Activated CD8-positive, alpha-beta T cell treated with anti-CD3 and anti-CD28 coated beads, Interleukin-2, amount 10 ng/mL, durations not matched to agents 7 days and 5 days (primary cell): ENCODE measurements at places on chromosomes 7 and 10.

DNA sequence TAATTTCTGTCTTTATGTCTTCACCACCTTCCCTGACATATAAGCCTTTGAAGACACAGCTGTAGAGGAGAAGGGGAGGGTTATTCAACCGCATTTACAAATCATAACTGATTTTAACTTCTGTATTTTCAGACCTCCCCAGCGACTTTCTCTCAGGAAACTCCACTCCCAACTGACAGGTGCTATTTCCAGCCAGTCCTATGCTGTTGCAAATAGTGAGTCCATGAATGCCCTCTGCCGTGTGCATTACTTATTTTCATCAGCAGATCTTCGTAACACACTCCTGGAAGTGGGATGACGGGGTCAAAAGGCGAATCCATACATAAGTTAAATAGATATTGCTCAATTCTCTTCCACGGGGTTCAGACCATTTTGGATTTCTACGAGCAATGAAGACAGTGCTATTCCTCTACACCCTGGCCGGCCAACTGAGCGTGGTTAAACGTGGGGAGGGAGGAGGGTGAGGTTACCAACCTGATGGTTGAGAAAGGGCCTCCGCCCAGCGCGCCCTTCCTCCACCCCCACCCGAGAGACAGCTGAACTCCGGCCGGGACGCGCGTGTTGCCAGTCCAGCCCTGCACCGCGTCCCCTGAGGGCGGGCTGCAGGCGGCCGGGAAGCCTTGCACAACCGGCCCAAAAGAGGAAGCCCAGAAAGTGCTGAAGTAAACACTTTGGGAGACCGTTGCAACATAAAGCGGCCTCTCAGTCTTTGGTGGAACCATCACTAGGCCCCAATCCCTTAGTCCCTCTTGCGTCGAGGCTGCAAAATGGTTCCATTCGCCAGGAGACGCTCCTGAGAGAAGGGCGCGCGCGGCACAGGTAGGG, at the start of gene APBB1IP:
Gene APBB1IP, plus strand, starts transcription at position 705 of the 825 bp plus-strand sequence. CDS start 53,986 bp downstream, outside the sequence.
- peak within 1 kb of the TSS; percentile 95 for H3K27ac ChIP-seq
- H3K36me3 ChIP-seq = peaks cover 28% of the 10 kb centered on the region
- peaks cover 41% of the 10 kb centered on the region for H3K4me1 ChIP-seq
- H3K4me3 ChIP-seq = peak within 1 kb of the TSS; percentile 96
- no peaks in the 10 kb centered on the region for H3K27me3 ChIP-seq

DNA sequence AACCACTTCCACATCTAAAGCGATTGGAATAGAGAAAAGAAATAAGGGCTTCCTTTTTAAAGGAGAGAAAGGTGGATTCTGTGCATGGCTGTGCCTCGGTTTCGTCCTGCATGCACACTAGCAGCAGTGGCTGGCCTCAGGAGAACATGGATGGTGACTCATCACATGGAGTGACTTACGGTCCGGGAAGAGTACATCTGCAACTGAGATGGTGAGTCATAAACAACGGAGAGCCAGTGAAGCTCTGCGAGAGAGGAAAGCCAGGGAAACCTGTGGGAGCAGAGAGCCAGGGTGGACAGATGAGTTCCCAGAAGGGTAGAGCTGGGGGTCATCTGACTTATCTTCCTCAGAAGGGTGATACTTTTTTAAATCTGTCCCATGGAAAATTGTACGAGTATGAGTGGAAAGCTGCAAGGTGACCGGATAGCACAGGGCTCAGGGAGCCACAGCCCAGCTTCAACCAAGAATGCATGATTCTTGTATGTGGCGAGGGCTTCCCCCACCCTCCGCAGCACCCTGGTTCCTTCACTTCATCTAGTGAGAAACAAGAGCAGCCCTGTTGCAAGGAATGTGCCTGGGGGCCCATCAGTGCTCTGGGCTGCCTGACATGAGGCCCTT, 259.1 kb downstream of the KLF6 start:
- no peak for DNase-seq
- no peak overlapping the region for H3K27ac ChIP-seq
- H3K4me3 ChIP-seq = no peak overlapping the region

- no peaks in the 10 kb centered on the region for H3K36me3 ChIP-seq
- H3K4me1 ChIP-seq = no peaks in the 10 kb centered on the region
- H3K4me3 ChIP-seq = no peak overlapping the region
- peaks cover 3% of the 10 kb centered on the region for H3K27me3 ChIP-seq
- H3K27ac ChIP-seq = no peak overlapping the region
- DNase-seq = no peak
Observed at GRCh38 chr10:48542471-48543181, 62.2 kb downstream of the ARHGAP22 start.

GRCh38 chr7:137390076-137390475, 46.5 kb upstream of the PTN start:
- no peaks in the 10 kb centered on the region for H3K4me1 ChIP-seq
- H3K36me3 ChIP-seq = no peaks in the 10 kb centered on the region
- no peak overlapping the region for H3K4me3 ChIP-seq
- no peaks in the 10 kb centered on the region for H3K27me3 ChIP-seq
- DNase-seq = no peak

- H3K27me3 ChIP-seq = no peaks in the 10 kb centered on the region
- DNase-seq = peak; percentile 49
- H3K4me1 ChIP-seq = peaks cover 28% of the 10 kb centered on the region
- H3K36me3 ChIP-seq = no peaks in the 10 kb centered on the region
- H3K27ac ChIP-seq = peak overlapping the region; percentile 46
- peak overlapping the region; percentile 77 for H3K4me3 ChIP-seq
Observed at GRCh38 chr7:2559283-2559950, 638 bp downstream of the IQCE start.

GRCh38 chr7:69173846-69174245, 424.4 kb upstream of the AUTS2 start:
- no peaks in the 10 kb centered on the region for H3K27me3 ChIP-seq
- H3K4me1 ChIP-seq = no peaks in the 10 kb centered on the region
- H3K36me3 ChIP-seq = no peaks in the 10 kb centered on the region

GRCh38 chr7:119640326-119640725, 632.6 kb upstream of the KCND2 start:
- H3K4me3 ChIP-seq = no peak overlapping the region
- no peaks in the 10 kb centered on the region for H3K36me3 ChIP-seq
- DNase-seq = no peak
- H3K4me1 ChIP-seq = no peaks in the 10 kb centered on the region
- H3K27ac ChIP-seq = no peak overlapping the region

DNA sequence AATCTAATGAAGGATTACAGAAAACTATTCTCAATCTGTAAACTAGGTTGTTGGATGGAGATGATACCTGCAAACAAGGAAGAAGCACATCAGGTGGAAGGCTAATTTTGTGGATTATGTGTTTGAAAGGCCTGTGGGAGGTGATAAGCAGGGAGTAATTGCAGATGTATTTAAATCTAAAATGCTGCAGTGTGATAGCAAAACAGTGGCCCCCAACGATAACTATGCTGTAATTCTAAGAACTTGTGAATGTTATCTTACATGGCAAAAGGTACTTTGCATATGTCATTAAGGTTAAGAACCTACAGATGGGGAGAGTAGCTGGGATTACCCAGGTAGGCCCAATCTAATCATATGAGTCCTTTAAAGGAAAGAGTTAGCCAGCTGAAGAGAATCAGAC, 164.5 kb upstream of the AHR start:
- no peak overlapping the region for H3K4me3 ChIP-seq
- H3K27ac ChIP-seq = no peak overlapping the region
- H3K36me3 ChIP-seq = peaks cover 30% of the 10 kb centered on the region
- peaks cover 56% of the 10 kb centered on the region for H3K4me1 ChIP-seq
- no peak for DNase-seq
- H3K27me3 ChIP-seq = no peaks in the 10 kb centered on the region
